ENCODE measurements at places on chromosomes 16 and 17.
A peak's percentile ranks its signal among the peaks of the same experiment; 100 is the strongest.

GRCh38 chr16:88389621-88390160 is 6.9 kb downstream of the ZNF469 start:
- DNase-seq = no peak

DNA sequence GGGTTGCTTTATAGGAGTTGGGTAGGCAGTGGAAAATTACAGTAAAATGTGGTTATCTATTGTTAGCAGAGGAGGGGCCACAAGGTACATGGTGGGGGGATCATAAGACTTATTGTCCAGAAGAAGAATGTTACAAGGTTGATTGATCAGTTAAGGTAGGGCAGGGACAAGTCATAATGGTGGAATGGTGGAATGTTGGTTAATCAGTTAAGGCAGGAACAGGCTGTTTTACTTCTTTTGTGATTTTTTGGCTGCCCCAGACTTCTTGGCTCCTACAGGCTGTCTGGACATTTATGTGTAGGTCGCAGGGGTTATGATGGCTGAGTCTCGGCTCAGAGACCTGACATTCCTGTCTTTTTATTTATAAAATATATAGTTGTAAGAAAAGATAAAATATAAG is 2277.1 kb downstream of the TP53TG3F start:
- no peak for DNase-seq

- DNase-seq = no peak
Observed at GRCh38 chr17:40542558-40543411, 22.5 kb downstream of the CCR7 start.

DNA sequence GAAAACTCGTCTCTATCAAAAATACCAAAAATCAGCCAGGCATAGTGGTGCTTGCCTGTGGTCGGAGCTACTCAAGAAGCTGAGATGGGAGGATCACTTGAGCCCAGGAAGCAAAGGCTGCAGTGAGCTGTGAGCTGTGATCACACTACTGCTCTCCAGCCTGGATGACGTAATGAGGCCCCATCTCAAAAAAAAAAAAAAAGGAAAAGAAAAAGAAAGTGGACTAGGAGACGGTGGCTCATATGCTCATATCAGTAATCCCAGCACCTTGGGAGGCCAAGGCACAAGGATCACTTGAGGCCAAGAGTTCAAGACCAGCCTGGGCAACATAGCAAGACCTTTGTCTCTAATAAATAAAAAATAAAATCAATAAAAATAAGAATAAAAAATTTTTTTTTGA is 8.8 kb upstream of the SUMO2 start:
- DNase-seq = no peak

- DNase-seq = no peak
Observed at GRCh38 chr16:54359081-54359480, 72.5 kb upstream of the IRX3 start.

DNA sequence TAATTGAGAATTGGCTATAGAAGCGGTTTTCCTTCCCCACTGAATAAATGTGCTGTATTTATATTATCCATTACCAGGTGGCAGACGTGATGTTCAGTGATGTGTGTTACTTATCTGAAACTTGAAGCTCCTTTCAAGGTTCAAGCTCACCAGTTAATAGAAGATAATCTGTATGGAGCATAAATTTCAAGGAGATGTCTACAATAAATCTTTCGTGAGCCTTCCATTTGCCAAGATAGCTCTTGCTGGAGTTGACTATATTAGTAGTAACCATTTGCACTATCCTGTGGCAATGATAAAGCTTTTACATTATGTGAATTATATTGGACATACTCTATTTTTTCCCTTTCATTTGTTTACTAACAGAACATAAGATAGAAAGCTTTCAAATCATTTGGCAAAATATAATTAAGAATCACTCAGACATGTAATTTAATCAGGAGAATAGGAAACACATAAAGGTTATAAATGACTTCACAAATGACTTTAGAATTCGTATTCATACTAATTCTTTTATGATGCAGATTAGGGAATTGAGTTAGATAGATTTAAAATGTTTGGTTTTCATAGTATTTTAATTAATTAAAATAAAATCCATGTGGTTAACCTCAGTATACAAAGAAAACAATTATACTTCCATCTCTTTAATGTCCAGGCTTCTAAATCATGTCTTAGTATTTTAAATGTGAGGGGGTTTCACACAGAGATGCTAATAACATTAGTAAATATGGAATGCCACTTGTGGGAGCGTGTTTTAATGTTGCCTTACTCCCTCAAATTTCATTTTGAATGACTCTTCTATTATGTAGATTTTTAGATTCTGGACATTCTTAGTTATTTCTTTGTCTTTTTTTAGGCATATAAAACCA is 664.4 kb upstream of the CDH8 start:
- no peak for DNase-seq

GRCh38 chr17:83103200-83103942 is 24.0 kb downstream of the METRNL start:
- no peak for DNase-seq

DNA sequence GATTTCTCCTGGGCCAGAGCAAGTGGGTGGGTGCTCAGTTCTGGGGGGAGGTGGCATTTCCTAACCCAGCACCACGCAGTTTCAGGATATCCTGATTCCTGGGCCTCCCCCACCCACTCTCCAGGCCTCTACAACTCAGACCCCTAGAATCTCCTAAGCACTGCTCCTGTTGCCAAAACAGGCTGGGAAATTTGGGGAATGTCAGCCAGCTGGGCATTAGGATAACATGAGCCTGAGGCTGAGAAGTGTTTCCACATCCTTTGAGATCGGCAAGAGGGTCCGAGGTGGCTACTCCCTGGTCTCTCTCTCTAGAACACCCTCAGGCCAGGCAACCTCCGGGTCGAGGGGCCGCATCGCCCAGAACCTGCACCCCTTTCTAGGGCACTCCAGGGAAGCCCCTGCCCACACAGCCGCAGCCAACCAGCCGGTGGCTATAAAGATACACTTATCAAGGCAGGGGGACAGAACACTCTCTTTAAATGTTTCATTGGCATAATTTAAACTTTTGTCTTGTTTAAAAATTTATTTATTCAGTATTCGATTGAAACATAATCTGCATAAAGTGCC is 23.6 kb downstream of the TBC1D16 start:
- DNase-seq = no peak

- no peak for DNase-seq
Observed at GRCh38 chr16:57669476-57670162, 1.5 kb downstream of the ADGRG3 start.

- no peak for DNase-seq
Observed at GRCh38 chr17:80826955-80827645, 164.5 kb upstream of the CHMP6 start.

- DNase-seq = no peak
Observed at GRCh38 chr17:8608001-8608400, 22.5 kb downstream of the MYH10 start.

GRCh38 chr17:10803830-10804475 is at the start of gene TMEM238L:
Gene TMEM238L, minus strand, starts transcription at chr17:10804099. Its CDS starts 136 bp downstream, at chr17:10803963.
- no peak for DNase-seq

DNA sequence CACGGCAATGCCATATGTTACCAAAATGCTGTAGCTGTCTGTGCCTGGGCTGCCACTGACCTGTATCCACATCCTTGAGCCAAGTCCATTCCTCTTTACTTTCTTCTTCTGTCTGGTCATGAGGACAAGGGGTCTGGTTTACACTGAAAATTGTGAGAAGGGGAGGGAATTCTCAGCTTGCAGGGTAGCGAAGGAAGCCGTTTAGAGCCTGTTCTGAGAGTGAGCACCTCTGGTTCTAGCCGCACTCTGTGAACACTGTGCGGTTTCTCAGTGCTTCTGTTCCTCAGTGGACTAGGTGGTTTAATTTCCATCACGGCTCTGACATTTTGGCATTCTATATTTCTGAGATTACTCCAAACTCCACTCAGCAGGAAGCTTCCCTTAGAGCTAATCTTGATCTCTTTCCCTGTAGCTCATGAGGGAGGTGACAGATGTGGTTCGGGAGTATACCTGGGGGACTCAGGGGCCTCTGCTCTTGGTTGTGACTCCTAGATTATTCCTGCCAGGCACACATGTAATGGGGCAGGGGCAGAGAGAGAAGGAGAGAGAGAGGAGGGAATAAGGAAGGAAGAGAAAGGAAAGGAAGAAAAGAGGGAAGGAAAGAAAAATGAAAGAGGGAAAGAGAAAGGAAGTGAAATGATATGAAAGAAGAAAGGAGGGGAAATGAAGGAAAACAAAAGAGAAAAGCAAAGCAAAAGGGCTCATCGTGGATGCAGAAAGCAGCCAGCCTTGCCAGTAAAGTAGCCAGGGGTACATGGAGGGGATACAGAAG is 14.2 kb upstream of the TBX21 start:
- DNase-seq = no peak

GRCh38 chr16:68823401-68824135 is 19.8 kb upstream of the TANGO6 start:
- no peak for DNase-seq

DNA sequence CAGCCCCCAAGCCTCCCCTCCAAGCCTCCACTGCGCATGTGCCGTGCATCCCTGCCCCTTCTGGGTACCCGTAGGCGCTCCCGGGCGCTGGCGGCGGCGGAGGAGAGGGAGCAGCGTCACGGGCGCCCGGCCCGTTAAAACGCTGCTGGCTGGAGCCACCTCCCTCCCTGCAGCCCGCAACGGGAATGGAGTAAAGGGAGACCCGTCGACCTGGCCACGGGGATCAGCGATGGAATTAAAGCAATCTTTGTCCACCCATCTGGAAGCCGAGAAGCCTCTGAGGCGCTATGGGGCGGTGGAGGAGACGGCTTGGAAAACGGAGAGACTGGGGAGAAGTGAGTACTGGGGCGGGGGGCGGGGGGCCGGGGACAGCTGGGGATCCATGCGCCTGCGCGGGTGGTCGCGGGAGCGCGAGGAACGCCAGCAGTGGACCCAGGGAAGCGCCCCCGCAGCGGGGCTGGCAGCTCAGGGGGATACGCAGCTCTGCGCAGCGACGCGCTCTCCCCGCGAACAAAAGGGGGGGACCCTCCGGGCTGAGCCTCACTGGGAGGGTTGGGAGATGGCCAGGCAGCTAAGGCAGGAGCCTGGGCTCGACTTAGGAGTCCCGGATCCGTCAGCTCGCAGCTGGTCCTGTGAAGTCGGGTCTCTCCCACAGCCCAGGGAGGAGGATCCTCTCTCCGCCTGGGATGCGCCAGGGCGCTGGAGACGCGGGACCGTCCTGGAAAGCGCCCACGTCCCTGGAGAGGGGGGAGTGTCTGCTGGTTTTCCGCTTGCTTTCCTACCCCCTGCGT is at the start of gene BMERB1:
BMERB1 (plus strand) TSS at position 164 of the 791 bp plus-strand sequence; CDS start at position 230, 66 bp downstream.
- no peak for DNase-seq

GRCh38 chr16:57994778-57995177 is 5.7 kb downstream of the ZNF319 start:
- DNase-seq = peak; percentile 38

- DNase-seq = no peak
Observed at GRCh38 chr17:79098282-79098867, 23.8 kb downstream of the ENGASE start.

DNA sequence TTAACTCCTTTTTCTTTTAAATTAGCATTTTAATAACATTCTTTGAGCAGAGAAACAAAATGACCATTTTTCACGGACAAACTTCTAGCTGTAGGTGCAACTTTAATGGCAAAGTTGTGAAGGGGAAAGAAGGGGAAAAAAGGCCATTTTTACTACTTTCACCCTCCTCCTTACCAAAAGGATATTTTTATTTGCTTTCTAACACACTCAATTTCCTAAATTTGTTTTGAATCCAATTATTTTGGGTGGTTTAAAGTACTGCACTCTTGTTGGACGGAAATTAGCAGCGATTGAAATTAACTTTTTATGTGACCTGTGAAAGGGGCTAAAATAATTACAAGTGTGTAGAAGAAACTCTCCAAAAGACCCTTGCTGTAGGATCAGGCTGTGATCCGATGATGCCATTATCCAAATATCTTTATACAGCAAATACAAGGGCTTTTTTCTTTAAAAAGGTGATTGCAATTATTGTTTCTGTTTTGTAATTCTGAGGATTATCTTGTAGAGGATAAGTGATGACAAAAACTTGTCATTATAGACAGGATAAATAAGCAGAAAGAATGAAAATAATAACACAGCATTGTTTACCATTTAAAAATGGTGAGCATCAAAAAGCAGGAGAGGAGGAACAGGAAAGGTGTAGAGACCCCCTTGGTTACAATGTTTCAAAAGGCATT is 42.4 kb downstream of the SNX11 start:
- no peak for DNase-seq

- DNase-seq = no peak
Observed at GRCh38 chr16:26961459-26961858, 105.3 kb upstream of the C16orf82 start.

DNA sequence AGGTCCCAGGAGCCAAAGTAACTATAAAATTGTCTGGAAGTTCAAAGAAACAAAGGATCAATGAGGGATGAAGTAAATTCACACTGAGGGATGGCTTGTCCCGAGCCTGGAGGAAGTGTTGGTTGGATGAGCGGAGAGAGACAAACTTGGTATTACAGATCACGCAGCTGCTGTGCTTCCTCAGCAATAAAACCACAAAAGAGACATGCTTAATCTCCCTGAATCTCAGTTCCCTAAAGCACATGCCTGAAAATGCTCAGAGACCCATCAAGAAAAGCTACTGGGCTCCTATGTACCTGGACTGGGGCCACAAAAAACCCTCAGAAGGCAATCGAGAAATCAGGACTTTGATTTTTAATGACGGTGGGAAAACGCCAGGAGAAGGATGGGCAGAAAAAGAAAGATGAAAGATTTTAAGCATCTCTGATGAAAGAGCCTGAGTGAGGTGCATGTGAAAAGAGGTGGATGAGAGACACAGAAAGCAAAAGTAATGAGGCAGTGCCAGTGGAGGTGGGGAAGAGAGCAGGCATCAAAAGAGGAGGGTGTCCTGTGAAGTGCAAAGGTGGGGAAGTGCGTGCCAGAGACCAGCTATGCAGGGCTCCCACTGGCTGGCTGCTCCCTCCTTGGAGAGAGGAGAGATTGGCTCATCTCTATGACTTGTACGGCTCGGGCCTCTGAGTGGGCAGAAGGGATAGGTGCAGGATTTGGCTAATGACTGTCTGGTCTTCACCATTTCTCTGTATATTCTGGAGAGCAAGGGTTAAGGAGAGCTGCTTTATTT is 143.7 kb downstream of the ABCC12 start:
- no peak for DNase-seq

GRCh38 chr16:88705076-88705684 is 1.0 kb downstream of the RNF166 start:
- peak; percentile 48 for DNase-seq

GRCh38 chr16:1781758-1782407 is 488 bp downstream of the SPSB3 start:
- DNase-seq = peak; percentile 20

GRCh38 chr16:53864819-53865493 is 161.0 kb downstream of the FTO start:
- DNase-seq = no peak

- no peak for DNase-seq
Observed at GRCh38 chr16:56734429-56734828, 4.5 kb downstream of the NUP93 start.

- DNase-seq = no peak
Observed at GRCh38 chr16:1180549-1181403, 27.9 kb downstream of the CACNA1H start.

DNA sequence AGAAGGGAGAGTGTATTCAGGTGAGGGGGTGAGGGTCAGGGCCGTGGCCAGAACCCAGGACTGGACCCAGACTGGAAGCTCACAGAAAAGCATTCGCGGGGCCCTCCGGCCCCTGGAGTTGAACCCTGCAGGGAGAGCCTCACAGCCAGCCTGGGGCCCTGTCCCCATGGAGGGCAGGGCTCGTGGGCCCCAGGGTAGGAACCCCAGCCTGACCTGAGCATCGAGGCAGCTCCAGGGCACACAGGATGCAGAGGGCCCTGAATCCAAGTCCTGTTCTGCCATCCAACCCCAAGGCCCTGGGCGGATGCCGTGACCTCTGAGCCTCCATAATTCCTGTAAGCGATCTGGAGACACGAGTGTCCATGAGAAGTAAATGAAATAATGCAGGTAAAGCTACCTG is 79.1 kb downstream of the MGAT5B start:
- no peak for DNase-seq
